ENCODE measurements at places on chromosomes 2 and 18.

DNA sequence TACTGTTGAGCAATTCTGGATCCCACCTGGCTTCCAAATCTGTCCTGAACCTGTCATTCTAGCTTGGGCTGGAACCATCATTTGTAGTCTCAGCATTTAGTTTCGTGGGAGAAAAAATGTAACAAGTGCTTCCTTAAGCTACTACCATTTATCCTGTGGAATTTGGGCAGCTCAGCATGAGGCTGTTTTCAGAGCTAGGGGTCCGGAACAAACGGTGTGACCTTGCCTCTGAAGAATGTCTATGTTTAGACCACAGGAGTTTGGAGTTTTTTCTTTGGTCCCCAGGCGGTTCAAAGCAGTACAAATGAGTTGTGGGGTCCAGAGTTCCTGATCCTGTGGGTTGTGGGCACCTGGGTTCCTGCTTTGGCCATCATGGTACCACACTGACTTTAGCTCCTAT, 59.1 kb upstream of the TMEM178A start:
- no peak for DNase-seq

DNA sequence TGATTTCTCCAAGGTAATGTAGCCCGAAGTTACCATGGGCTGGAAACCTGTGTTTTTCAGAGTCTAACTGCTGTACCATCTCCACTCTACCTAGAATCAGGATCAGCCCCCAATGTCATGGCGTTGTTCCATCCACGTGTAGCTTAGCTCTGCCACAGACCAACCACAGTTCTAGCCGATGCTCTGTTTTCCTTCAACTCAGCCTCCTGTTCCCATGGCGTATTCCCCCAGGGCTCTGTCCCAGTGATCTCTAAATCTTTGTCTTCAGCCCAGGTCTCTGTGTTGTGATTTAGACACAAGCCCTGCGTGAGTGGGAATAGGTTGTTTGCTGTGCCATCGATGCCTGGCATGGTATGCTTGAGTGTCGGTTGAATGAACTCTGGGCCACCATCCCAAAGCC, 53.4 kb downstream of the LPIN1 start:
- no peak for DNase-seq

GRCh38 chr2:152562198-152562884, 154.9 kb downstream of the PRPF40A start:
- DNase-seq, result no peak

DNA sequence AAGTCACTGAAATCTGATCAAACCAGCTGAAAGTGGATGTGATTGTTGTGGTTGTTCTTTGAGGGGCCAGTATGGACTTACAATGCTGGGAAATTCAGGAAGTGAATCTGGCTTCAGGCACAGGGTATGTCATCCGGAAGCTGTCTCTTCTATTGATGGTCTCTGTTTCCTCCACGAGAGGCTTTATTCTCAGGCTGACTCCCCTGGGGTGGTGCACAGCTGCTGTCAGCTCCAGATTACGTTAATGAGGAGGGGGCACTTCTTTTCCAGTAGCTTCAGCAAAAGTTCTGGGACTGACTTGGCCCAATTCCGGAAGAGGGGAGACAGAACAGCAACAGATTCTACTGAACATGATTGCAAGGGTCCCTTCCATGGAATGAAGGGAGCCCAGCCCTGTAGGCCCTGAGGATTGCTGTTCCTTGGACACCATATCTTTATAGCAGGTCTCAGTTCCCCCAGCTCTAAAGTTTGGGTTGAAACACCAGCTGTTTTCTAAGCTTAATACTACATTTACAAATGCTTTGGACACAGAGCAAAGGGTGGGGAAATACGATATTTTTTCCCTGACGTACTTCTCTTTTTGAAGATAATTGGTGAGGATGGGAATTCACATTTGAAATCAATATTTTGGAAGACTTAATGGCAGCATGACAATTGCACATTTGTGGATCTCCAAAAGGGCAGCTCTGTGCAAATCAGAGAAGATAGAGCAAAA, 400.9 kb downstream of the TSN start:
- no peak for DNase-seq

DNA sequence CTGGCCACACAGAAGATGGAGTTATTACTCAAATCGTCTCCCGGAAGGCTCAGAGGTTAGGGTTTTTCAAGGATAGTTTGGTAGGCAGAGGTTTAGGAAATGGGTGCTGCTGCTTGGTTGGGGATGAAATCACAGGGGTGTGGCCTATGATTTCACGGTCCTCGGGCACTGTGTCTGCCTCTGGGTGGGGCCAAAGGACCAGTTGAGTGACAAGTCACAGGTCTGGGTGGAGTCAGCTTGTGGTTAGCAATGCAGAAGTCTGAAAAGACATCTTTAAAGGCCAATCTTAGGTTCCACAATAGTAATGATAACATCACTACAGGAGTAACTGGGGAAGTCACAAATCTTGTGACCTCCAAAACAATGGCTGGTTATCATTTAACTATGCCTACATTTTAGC, 387.8 kb downstream of the ZNF521 start:
- no peak for DNase-seq

GRCh38 chr18:57889841-57890240, 86.7 kb upstream of the ATP8B1 start:
- DNase-seq, result no peak

DNA sequence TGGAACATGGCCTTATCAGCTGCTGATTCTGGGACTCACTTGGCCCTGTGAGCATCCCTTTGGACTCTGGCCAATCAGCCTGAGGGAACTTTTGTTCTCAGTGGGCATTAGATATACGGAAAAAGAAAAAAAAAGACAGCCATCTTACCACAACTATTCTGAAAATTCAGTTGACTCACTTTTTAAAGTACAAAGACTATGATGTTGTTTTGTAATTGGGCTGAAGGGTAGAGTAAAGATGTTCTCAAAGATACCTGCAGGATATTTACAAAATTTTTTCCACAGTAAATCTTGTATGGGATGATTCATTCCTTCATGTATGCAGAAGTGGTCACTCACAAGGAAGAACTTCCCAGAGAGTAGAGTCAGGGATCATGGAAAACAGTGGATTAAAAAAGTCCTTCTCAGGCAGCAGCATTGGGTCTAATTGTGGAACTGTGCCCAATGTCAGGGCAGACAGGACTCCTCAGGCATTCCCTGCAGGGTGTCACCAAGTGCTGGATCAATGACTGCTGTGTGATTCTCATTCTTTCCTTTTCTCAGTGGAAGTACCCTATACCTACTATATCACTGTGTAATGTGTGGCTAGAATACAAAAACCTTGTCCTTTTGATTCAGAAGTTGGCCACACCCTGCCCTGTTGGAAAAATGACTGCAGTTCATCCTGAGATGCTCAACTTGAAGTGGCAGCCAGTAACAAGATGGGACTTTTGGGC, 35.4 kb downstream of the SULT1C4 start:
- peak; percentile 23 for DNase-seq

DNA sequence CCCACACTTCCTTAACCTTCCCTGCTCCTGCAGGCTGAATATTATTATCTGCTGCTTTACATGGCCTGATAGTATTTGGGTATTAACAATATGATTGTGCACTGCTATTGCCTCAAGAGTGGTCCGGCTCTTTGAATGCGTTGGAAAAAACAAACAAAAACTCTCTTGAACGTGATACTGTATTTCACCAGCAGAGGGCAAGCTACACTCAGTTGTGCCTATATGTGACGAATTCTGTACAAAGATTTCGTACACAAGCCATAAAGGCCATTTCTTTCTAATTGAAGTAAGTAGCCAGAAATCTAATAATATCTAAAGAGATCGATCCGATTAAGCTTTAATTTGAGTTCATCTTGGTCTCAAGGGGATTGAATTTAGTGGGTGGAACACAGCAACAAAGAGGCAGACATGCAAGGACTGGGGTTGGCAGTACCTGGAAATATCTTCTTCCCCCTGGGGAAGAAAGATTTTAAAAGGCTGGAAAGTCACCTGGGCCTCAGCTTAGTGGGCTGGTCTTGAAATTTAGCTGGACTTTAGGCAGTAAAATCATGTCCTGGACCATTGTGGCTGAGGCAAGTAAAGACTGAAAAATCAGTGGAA, 49.3 kb upstream of the RAB6D start:
- DNase-seq, result peak; percentile 75

DNA sequence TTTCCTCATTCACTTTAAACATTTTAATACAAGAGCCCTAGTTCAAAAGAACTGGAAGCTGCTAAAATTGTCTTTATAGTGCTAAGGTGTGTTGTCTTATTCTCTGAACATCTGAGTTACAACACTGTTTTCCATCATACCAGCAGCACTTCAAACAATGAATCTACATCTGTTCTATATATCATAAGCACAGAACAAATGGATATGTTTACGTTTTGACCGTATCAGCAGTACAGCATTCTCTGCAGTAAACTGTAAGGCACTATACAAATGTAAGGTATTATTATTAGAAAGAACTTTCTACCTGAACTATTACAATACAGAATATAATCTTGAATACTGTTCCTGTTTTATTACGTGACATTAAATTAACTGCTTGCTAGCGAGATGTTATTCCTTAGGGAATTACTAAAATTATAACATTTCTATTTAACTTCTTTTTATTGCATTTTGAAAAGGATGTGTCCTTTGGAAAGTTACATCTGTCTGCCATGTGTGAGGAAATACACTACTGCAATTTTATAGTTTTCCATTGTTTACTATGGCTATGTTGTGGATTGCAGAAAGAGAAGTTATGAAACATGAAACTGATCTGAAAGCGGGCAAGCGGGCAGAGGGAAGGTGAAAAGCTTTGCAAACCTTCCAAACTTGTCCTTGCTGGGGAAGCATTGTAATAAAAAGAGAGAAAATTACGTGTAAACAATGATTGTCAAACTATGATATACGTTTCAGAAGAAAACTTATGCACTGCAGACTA, 13.7 kb downstream of the NCKAP1 start:
- no peak for DNase-seq

- DNase-seq, result no peak
Observed at GRCh38 chr2:136334967-136335366, 217.0 kb upstream of the CXCR4 start.

DNA sequence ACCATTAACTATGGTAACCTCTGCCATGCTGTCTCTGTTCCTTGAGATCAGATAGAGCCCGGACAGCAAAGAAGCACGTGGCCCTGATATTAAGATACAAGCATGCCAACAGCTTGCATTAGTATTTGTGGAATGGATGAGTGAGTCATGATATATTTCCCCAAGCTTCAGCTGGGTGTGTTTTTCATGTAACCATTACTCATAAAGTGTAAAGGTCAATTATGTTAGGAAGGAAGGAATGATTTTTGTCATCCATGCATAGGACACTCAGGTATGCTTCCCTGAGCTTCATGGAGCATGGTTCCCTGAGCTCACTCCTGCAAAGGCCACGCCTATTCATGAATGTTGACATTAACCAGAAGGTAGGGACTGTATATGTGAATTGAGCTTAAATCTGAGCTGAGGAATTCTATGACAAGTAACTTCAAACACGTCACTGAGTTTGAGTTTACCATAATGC, 74.6 kb downstream of the ARL4C start:
- peak; percentile 2 for DNase-seq

Data from NCI-H345 (cell line).